ENCODE measurements at places on chromosomes 5 and 9.

GRCh38 chr5:60332244-60333004, 367.5 kb downstream of the DEPDC1B start:
- no peak for DNase-seq

DNA sequence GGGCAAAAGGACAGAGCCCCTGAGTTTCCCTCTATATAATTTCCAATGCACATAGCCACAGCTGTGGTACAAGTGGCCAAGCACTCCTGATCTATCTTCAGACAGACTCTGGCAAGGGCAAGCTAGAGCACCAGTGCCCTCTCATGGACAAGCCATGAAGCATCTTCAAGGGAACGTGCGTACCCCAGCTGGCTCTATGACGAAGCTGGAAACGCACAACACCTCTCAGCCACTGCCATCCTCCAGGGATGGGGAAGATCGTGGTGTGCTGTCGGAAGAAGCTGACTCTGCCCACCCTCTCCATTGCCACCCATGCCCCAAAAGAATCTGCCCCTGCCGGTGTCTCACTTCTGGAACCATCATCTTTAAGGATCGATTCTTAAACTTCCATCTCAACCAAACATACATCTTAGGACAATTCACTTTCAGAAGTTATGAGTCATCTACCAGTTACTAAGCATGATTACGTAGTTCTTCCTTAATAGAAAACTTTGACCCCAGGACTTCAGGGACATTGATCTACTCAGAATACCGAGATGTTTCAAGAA, 482.9 kb downstream of the AGTPBP1 start:
- DNase-seq = peak; percentile 32

DNA sequence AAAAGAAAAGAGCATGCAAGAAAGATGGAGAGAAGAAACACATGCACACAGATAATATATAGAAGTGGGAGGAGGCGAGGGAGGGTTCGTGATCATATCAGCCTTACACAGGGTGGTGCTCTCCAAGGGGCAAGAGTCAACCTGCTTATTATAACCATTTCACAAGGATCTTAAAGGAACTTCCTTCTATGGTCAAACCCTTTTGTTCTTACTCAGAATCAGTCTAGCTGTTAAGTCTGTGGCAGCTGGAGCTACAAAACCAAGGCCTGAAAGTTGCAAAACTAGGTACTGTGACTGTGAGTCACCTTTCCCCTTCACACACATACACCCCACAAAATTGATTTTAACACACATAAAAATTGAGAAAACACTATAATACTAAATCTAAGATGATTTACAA, 18.5 kb upstream of the ERMP1 start:
- peak; percentile 52 for DNase-seq

DNA sequence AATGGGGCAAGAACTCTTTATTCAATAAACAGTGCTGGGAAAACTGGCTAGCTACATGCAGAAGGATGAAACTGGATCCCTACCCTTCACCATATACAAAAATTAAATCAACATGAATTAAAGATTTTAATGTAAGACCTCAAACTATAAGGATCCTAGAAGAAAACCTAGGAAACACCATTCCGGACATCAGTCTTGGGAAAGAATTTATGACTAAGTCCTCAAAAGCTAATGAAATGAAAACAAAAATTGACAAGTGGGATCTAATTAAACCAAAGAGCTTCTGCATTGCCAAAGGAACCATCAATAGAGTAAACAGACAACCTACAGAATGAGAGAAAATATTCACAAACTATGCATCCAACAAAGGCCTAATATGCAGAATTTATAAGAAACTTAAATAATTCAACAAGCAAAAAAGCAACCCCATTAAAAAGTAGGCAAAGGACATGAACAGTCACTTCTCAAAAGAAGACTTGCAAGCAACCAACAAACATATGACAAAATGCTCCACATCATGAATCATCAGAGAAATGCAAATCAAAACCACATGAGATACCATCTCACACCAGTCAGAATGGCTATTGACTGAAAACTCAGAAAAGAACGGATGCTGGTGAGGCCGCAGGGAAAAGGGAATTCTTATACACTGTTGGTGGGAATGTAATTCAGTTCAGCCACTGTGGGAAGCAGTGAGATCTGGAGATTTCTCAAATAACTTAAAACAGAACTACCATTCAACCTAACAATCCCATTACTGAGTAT, 104.3 kb upstream of the MAP3K1 start:
- no peak for DNase-seq

DNA sequence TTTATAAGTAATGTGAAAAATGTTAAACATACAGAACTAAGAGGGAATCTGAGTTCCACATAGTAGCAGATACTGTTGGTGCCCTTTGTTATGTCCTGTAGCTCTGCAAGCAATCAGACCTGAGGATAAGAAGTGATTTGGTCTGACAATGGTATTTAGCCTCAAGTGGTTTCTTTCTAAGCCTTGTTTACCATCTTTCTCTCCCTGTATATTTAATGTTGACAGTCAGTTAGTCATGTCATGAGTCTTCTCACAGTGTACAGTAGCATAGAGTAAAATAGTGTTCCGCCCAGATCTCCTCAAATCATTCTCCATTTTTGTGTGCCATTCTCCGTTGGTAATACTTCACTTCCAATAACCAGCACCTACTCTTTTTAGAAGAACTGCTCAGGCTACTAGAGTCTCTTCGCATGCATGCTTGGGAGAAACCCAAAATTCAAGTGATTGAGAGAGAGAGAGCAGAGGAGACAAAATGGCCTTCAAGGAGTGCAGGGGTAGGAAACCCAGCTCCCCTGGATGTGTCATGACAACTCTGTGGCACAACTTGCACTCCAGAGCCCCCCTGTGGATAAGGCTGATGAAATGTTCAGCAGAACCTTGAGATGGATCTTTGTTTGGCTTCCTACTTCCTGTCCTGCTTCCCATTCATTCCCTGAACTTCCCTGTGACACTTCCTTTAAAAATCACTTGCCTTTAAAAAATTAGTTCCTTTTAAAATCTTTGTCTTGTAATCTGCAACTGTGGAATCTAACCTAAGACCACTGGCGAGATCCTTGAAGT, 129.2 kb upstream of the FST start:
- DNase-seq = no peak

DNA sequence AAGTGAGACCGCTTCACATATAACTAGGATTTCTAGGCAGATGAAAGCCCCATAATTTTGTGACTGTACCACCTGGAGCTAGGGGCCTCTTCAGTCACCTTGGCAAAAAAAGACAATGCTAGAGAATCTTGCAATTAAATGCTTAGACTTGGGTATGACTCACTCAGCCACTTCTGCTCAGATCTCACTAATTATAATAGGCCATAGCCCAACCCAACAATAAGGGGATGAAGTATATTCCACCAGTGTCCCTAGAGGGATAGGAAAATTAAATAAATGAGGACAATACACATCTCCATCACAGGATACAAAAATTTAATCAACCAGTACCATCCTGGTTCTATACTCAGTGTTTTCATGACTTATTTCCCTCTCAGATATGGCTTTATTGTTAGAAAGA, 1079.9 kb upstream of the C9orf72 start:
- DNase-seq = no peak

GRCh38 chr9:130030651-130031127, 12.3 kb downstream of the FNBP1 start:
- DNase-seq = no peak

DNA sequence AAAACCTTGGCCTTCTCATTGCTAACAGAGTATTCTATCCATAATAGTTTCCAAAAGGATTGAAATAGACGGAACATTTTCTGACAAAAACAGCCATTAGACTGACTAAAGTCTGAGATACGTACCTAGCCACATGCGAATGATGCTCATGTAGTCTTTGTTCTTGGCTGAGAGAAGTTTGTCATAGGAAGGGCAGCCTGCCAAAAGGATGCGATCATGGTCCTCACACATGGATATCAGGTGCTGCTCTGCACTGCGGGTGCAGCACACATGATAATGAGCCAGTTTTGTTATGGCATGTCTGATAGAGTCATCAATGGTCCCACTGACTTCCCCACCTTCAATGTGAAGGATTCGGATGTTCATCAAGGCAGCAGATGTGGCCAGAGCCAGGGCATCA, 12.3 kb downstream of the GNE start:
- no peak for DNase-seq

GRCh38 chr9:89655990-89656657, 51.3 kb downstream of the GADD45G start:
- DNase-seq = no peak

Measured in stimulated activated CD8-positive, alpha-beta memory T cell treated with anti-CD3 and anti-CD28 coated beads, Interleukin-4, amount 100 ng/mL, for 48 hours (primary cell).